ENCODE measurements at places on chromosomes 2 and 18.

DNA sequence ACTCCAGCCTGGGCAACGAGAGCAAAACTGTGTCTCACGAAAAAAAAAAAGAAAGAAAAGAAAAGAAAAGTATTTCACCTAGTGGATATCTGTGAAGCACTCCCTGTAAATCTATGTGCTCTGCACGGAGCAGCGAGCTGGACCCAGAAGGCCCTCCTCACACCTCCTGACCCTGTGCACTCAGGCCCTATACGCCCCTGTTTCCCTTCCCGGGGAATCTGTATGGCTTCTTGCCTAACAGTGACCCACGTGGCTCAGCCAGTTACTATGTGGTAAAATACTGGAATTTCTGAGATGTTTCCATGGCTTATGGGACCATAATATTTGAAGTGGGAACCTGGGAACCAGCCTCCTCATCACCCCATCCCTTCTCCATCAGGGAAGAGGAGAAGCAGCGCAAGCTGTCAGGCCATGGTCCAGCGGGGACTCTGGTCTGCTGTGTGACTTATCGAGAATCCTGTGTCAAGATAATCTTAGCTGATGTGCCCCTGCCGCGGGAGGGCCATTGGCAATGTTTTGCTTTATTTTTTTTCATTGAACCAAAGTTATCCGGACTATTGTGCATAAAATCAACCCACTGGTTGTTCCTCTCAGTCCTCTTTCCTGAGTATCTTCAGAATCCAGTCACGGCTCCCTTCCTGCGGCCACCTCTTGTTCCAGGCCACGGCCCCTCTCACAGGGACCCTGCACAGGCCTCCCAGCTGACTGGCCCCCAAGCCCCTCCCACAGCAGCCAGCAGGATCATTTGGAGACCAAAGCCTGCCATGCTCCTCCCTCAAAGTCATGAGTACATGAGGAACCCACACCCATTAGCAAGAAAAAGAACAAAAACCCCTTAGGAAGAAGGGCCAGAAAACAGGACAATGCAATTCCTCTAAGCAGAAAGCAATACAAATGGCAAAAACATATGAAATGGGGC is 30.6 kb downstream of the SDC1 start:
- DNase-seq, result no peak
- H3K4me1 ChIP-seq, result no peaks in the 10 kb centered on the region
- no peak overlapping the region for H3K4me3 ChIP-seq
- H3K36me3 ChIP-seq, result no peaks in the 10 kb centered on the region
- H3K27ac ChIP-seq, result no peak overlapping the region
- H3K27me3 ChIP-seq, result no peaks in the 10 kb centered on the region

DNA sequence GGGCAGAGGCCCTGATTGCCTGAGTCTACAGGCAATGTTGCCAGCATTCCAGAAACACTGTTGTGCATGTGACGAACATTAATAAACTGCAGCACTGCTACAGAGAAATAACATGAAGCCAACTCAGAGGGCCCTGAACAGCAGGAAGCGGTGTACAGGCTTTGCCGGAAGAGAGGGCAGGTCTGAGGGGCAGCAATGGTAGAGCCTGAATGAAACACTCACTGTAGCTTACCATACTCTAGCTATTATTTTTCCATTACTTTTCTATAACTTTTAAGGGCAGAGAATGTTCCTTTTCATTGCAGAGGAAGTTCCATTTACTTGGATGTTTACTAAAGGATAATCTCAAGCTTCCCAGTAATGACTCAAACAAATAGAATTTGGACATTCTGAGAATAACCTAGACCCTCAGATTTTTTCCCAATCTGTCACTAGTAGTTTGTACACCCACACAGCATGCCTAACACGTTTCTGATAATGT is 150.4 kb downstream of the MTX2 start:
- no peak overlapping the region for H3K4me3 ChIP-seq
- DNase-seq, result no peak
- H3K4me1 ChIP-seq, result no peaks in the 10 kb centered on the region
- H3K27me3 ChIP-seq, result peaks cover 4% of the 10 kb centered on the region
- H3K36me3 ChIP-seq, result no peaks in the 10 kb centered on the region

- peaks cover 39% of the 10 kb centered on the region for H3K4me1 ChIP-seq
- H3K27me3 ChIP-seq, result peaks cover 60% of the 10 kb centered on the region
- H3K4me3 ChIP-seq, result peak within 1 kb of the TSS; percentile 47
- H3K27ac ChIP-seq, result no peak within 1 kb of the TSS
These were observed at the start of gene MEIS1 for GRCh38 chr2:66434679-66435548. TSS of gene MEIS1 (plus strand) at chr2:66435125. CDS start at chr2:66435857, 732 bp downstream.

DNA sequence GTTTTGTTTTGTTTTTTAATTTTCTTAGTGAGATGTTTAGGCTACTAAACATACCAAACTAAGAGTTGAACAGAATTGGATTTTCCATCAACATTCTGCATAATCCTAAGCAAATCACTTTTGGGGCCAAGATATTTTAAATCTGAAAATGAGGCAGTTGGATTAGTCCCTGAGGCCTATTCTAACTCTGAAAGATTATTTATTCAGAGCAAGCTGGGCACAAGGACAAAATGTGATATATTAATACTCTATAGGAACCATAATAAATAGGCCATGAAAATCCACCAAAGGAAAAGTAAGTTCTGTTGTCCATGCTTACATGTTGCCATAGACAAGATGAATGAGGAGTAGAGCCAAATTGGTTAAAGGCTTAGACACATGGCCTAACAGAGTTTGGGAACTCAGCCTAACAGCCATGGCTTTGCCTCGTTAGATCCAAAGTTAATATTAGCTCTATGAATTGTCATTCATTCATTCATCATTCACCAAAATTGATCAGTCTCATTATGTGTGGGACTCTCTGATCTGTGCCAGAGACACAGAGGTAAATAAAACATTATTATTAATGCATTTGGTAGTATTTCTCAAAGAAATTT is 183.5 kb downstream of the SCG2 start:
- H3K4me3 ChIP-seq, result no peak overlapping the region
- H3K36me3 ChIP-seq, result no peaks in the 10 kb centered on the region
- no peaks in the 10 kb centered on the region for H3K4me1 ChIP-seq
- no peaks in the 10 kb centered on the region for H3K27me3 ChIP-seq

- H3K27ac ChIP-seq, result no peak overlapping the region
- no peaks in the 10 kb centered on the region for H3K36me3 ChIP-seq
- H3K4me1 ChIP-seq, result no peaks in the 10 kb centered on the region
- no peak overlapping the region for H3K4me3 ChIP-seq
These were observed 785.9 kb downstream of the EPHA4 start for GRCh38 chr2:220786216-220786615.

- H3K36me3 ChIP-seq, result peaks cover 99% of the 10 kb centered on the region
- DNase-seq, result no peak
- H3K27ac ChIP-seq, result no peak overlapping the region
- H3K4me3 ChIP-seq, result no peak overlapping the region
These were observed 180.1 kb downstream of the MGAT5 start for GRCh38 chr2:134433979-134434378.

DNA sequence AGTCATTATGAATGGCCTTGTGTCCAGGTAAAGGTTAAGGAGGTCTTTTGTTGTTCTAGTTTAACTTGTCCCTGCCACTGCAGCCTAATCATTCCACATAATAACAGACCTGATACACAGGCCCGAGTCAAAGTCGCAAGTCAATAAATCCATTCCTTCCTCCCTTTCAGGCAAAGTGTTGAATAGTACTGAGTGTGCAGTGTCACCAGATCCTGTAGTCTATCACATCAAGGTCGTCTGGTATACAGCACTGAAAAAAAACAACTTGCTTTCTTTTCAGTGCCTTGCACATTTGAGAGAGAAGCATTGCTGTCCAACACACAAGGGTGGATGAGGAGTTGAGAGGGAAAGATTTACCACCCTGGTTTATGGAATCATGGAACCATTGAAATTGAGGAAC is 606.2 kb downstream of the BCL11A start:
- DNase-seq, result no peak
- H3K4me1 ChIP-seq, result no peaks in the 10 kb centered on the region
- H3K27ac ChIP-seq, result no peak overlapping the region
- no peaks in the 10 kb centered on the region for H3K27me3 ChIP-seq
- H3K36me3 ChIP-seq, result no peaks in the 10 kb centered on the region

- no peak overlapping the region for H3K4me3 ChIP-seq
- no peaks in the 10 kb centered on the region for H3K27me3 ChIP-seq
- peaks cover 5% of the 10 kb centered on the region for H3K4me1 ChIP-seq
- peaks cover 6% of the 10 kb centered on the region for H3K36me3 ChIP-seq
- no peak for DNase-seq
These were observed 13.2 kb upstream of the CEP68 start for GRCh38 chr2:65043001-65043400.

DNA sequence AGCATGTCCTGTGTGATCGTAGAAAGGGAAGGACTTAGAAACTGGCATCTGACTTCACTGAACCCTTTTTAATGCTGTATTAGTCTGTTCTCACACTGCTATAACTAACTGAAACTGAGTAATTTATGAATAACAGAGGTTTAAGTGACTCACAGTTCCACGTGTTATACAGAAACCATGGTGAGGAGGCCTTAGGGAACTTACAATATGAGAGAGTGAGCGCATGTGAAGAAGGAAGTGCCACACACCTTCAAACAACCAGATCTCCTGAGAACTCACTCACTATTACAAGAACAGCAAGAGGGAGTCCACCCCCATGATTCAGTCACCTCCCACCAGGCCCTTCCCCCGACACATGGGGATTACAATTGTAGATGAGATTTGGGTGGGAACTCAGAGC is 811.3 kb downstream of the CPS1 start:
- H3K4me1 ChIP-seq, result no peaks in the 10 kb centered on the region
- H3K4me3 ChIP-seq, result no peak overlapping the region
- no peak for DNase-seq

DNA sequence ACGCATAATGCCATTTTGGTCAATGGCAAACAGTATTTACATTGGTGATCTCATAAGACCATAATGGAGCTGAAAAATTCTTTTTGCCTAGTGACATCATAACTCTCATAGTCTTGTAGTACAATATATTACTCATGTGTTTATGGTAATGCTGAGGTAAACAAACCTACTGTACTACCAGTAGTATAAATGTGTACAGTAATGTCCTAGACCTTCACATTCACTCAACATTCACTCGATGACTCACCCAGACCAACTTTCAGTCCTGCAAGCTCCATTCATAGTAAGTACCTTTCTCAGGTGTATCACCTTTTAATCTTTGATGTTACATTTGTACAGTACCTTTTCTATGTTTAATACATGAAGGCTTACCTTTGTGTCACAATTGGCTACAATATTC is 558.2 kb upstream of the PIK3C3 start:
- DNase-seq, result no peak
- H3K4me1 ChIP-seq, result no peaks in the 10 kb centered on the region
- no peaks in the 10 kb centered on the region for H3K27me3 ChIP-seq
- H3K36me3 ChIP-seq, result no peaks in the 10 kb centered on the region
- no peak overlapping the region for H3K4me3 ChIP-seq
- no peak overlapping the region for H3K27ac ChIP-seq

- H3K4me1 ChIP-seq, result no peaks in the 10 kb centered on the region
- no peak for DNase-seq
These were observed 324.0 kb downstream of the PARD3B start for GRCh38 chr2:204869132-204869823.

- peaks cover 50% of the 10 kb centered on the region for H3K4me1 ChIP-seq
- peak overlapping the region; percentile 99 for H3K27ac ChIP-seq
- H3K36me3 ChIP-seq, result peaks cover 41% of the 10 kb centered on the region
These were observed 1.7 kb downstream of the CXCR4 start for GRCh38 chr2:136116151-136116812.

GRCh38 chr2:48240912-48241311 is 289.0 kb upstream of the STON1 start:
- DNase-seq, result no peak
- no peaks in the 10 kb centered on the region for H3K27me3 ChIP-seq
- H3K27ac ChIP-seq, result no peak overlapping the region
- no peaks in the 10 kb centered on the region for H3K4me1 ChIP-seq
- H3K4me3 ChIP-seq, result no peak overlapping the region
